Suprapubic skin (tissue), 4 donors: ENCODE measurements at places on chromosomes 7 and 10. TPM values are rescaled to one million over a fixed set of nuclear protein-coding genes. Genes with fewer than 3 reads are reported as not detected.

Gene TYW1B
- 3.9 TPM for total RNA-seq

Gene ATOH7
- not detected for total RNA-seq

Gene UCMA
- total RNA-seq = not detected

DNA sequence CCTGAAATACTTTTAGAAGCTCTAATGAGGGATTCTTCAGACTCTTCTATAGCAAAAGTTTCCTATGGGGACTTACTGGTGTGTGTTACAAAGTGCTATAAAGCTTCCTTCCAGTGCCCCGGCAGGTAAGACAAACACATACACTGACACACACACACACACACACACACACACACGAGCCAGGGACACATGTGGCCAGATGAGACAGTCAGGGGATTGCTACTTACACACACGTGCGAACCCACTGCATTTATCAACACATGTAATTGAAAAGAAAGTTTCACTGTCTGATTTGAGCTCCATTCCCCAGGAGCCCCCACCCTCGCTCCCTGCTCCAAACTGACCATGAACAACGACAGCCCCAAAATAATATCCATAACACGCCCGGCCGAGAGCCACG lies 119.8 kb downstream of the PRPF18 start:
- no peak for DNase-seq

Gene NXPH1
- not detected for total RNA-seq

DNA sequence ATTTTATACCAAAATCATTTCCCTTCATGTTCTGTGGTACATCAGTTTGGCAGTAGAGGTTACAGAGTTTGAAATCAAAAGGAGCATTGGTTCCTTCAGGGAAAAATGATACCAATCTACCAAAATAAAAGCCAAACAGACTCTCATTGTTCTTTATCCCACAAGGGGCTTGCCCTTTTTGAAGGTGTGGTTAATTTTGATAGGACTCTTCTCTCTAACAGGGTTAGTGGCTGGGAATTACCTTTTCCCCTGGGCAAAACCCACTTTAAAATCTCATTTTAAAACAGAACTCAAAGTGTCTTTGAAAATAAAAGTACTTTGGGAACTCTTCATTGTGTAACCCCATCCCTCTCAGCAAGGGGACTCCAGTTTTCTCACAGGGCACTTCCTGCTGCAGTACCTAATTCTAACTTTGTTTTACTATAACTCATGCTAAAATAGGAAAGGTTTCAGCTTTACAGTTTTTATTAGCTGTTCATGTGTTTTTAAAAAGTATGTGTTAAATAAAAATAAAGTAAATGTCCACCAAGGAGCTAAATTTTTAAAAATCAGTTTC lies 30.6 kb downstream of the SMNDC1 start:
- DNase-seq = no peak

- DNase-seq = no peak
These were observed 94.5 kb downstream of the SEC61G start for GRCh38 chr7:54664235-54665228.

Gene CPED1
- total RNA-seq = 5.6 TPM

Gene SLC18A3
- total RNA-seq = not detected

DNA sequence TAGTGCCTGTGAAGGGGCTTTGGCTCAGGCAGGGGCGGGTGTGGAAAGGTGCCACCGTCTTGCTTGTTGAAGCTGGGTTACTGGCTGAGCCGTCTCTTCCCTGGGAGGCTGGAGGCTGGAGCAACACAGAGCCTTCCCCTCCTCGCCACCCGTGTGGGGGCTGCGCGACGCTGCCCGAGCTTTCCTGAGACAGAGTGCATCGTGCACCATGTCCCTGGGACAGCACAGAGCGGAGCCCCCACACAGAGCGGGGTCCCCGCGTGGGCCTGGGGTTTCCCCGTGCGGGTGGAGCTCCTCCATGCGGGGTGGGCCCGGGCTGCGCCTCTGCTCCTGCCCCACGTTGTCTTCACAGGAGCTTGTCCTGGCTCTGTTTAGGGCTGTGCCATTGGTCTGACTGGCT lies 69.9 kb downstream of the INPP5A start:
- DNase-seq = no peak

GRCh38 chr7:126227643-126228042 lies 1025.1 kb downstream of the GRM8 start:
- no peak for DNase-seq

DNA sequence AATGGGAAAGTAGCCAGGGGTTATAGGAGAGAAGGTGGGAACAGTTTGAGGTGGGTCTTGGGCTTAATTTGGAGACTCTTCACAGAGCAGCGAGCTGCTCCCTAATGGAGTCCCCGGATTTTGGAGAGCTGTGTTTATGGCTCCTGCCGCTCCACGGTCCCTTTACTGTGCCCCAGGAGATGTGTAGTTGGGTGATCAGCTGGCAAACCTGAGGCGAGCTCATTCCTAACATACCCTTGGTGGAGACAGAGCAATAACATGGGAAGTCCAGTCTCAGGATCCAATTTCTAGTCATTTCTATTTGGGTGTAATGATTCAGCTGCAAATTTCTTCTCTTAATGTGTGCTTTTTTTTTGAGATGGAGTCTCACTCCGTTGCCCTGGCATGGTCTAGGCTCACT lies 1.5 kb downstream of the GARIN1A start:
- DNase-seq = no peak

Gene RPEL1
- total RNA-seq = not detected

DNA sequence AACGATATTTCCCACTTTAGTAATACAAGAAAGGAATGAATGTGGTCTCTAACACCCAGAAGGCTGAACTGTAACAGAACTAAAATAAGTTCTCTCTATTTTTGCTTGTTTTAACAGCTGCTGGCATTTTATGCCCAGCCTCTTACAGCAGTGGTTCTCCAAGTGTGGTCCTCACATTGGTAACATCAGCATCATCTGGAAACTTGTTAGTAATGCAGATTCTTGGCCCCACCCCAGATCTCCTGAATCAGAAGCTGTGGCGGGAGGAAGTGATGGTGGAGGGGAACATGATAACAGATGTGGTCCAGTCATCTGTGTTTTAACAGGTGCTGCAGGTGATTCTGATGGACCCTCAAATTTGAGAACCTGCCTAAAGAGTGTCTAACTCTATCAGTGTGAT lies 170.1 kb downstream of the TMEM26 start:
- DNase-seq = no peak

DNA sequence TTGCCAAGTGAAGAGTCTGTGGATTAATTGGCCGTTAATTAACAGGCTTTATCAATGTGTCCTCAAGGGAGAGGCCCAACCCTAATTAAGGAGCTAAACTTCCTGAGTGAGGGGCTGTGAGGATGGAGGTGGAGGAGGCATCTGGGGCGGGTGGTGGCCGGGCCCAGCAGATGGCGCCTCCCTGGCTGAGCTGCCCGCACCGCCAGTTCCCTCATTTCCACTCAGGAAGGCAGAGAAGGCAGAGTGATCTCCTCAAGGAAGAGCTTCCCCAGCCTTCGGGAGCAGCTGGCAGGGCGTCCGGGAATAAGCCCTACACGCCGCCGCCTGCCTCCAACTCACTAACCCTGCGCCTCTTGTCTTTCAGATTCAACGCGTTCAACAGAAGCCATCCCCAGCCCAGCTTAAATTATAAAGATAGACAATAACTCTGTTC lies 112.2 kb downstream of the CYTH3 start:
- no peak for DNase-seq

Gene PAX4
- not detected for total RNA-seq

- no peak for DNase-seq
These were observed 5.3 kb upstream of the KLF6 start for GRCh38 chr10:3790272-3790671.

DNA sequence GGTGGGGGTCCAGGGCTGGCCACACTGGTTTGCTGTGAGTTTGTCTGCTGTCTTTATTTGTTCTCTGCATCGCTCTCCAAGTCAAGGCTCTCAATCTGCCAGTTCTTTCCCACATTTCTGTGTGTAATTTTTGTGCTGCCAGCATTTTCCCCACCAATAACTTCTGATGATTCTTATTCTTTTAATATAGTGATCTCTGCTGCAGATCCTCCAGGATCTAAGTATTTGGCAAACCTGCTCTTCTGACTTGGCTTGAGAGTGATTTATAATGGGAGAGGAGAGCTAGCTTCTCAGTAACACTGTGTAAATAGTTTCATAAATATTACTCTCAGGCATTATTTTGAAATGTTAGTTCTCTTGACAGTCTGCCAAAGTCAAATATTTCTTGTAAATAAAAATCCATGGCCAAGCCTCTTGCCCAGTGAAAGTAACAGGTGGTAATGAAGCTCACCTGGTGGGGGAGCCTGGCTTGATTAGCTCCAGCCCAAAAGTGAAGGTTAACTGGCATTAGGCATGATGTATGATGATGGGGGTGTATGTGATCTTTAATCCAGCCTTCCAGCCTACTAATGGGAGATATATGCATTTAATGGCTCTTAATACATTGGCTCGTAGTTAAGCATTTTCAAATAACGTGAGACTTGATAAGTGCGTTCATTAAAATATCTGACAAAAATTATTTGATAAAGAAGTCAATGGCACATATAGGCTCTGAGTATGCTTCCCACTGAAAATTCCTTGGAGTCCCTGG lies 1055.9 kb downstream of the KCNMA1 start:
- no peak for DNase-seq

DNA sequence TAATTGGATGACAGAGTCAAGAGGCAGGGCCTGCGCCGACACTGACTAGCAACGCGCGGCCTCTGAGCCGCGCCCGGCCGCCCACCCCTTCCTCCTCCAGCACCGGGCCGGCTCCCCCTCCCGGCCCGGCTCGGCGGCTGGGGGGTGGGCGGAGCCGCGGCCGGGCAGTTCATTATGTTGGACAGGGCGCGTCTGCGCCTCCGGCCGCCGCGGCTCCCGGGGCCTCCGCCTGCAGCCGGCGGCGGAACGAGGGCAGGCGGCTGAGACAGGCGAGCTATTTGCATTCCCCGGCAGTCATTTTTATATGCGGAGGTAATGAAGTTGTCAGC lies 106.7 kb downstream of the SNX10 start:
- DNase-seq = peak; percentile 84

Gene CRHR2
- total RNA-seq = not detected

GRCh38 chr10:103493916-103494877 lies 692 bp downstream of the NEURL1 start:
- no peak for DNase-seq

Gene TMEM139
- 3.3 TPM for total RNA-seq

Gene HECW1
- total RNA-seq = not detected

GRCh38 chr10:3287572-3288445 lies 115.2 kb upstream of the PITRM1 start:
- no peak for DNase-seq
